Adrenal gland (tissue), 19 donors: ENCODE measurements at places on chromosomes 6 and 20. TPM values are rescaled to one million over a fixed set of nuclear protein-coding genes. Genes with fewer than 3 reads are reported as not detected.
A peak's percentile ranks its signal among the peaks of the same experiment; 100 is the strongest.

- no peaks in the 10 kb centered on the region for H3K27me3 ChIP-seq
- H3K36me3 ChIP-seq: no peaks in the 10 kb centered on the region
- no peak overlapping the region for H3K27ac ChIP-seq
- DNase-seq: no peak
- peak overlapping the region; percentile 58 for H3K4me3 ChIP-seq
These were observed 2.3 kb downstream of the SERPINB1 start for GRCh38 chr6:2839195-2839981.

DNA sequence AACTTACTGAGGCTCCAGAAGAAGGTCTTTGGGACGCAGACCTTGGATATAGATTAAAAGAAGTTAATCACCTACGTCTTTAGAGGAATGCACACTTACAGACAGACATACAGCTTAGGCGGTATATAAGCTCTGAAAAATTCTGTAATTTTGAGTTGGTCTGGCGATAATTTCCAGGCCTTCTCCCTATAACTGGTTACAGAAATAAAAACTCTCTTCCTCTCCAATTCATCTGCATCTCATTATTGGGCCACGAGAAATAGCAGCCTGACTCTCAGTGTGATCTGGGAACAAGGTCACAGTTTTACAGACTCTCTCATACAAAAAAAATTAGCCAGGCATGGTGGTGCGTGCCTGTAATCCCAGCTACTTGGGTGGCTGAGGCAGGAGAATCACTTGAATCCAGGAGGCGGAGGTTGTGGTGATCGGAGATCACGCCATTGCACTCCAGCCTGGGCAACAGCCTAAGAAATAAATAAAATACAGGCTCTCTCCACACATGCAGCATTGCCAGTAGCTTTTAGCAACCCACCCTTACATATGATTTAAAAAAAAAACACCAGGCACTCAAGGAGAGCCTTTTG is 4.7 kb downstream of the ZBTB24 start:
- no peaks in the 10 kb centered on the region for H3K27me3 ChIP-seq
- H3K4me1 ChIP-seq: peaks cover 50% of the 10 kb centered on the region
- DNase-seq: no peak
- H3K36me3 ChIP-seq: peaks cover 31% of the 10 kb centered on the region
- H3K4me3 ChIP-seq: no peak overlapping the region

GRCh38 chr20:10064611-10065010 is 29.8 kb downstream of the ANKEF1 start:
- DNase-seq: no peak
- no peaks in the 10 kb centered on the region for H3K36me3 ChIP-seq
- no peaks in the 10 kb centered on the region for H3K4me1 ChIP-seq
- H3K27me3 ChIP-seq: no peaks in the 10 kb centered on the region
- no peak overlapping the region for H3K4me3 ChIP-seq
- no peak overlapping the region for H3K27ac ChIP-seq

GRCh38 chr6:169450097-169450496 is 196.5 kb upstream of the THBS2 start:
- no peak overlapping the region for H3K4me3 ChIP-seq
- H3K27me3 ChIP-seq: no peaks in the 10 kb centered on the region
- H3K27ac ChIP-seq: no peak overlapping the region
- H3K4me1 ChIP-seq: no peaks in the 10 kb centered on the region
- H3K36me3 ChIP-seq: no peaks in the 10 kb centered on the region

GRCh38 chr6:43776115-43776798 is 6.2 kb downstream of the VEGFA start:
- peak overlapping the region; percentile 97 for H3K27ac ChIP-seq
- H3K27me3 ChIP-seq: no peaks in the 10 kb centered on the region
- peak; percentile 63 for DNase-seq
- no peaks in the 10 kb centered on the region for H3K36me3 ChIP-seq
- no peak overlapping the region for H3K4me3 ChIP-seq
- H3K4me1 ChIP-seq: peaks cover 47% of the 10 kb centered on the region

DNA sequence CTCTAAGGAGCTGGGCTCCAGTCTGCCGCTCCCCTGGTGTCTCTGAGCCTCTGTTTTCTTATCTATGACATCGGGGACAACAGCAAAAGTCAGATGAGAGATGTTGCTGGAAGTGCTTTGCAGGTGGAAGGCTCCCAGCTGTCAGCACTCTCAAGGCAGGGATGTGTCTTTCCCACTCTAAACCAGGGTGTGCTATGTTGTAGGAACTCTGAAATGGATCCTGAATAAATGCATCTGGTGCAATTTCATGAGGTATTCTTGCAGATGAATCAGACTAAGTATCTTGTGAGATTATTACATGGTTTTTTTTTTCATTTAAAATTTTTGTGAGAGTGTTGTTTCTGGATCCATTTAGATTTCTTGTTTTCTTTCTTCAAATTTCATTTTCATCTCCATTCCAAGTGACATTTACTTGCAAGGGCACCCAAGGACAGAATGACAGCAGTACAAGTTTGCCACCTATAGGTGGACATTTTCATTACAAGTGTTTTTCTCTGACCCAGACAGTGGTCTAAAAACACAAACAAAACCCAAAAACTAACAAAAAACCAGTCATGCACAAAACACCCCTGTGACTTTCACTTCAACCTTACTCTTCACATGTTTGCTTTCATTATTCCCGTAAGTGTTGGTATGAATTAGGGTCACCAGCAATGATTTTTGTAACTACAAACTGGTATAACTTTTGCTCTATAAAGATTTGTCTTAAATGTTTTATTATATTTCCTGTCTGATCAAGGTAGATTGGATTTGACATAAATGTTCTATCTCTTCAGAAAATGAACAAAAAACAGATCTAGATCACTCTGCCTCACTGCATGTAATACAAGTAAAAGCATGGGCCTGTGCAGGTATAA is 14.7 kb upstream of the SIM1 start:
- H3K27me3 ChIP-seq: peaks cover 12% of the 10 kb centered on the region
- no peak overlapping the region for H3K4me3 ChIP-seq
- no peak overlapping the region for H3K27ac ChIP-seq
- no peak for DNase-seq

DNA sequence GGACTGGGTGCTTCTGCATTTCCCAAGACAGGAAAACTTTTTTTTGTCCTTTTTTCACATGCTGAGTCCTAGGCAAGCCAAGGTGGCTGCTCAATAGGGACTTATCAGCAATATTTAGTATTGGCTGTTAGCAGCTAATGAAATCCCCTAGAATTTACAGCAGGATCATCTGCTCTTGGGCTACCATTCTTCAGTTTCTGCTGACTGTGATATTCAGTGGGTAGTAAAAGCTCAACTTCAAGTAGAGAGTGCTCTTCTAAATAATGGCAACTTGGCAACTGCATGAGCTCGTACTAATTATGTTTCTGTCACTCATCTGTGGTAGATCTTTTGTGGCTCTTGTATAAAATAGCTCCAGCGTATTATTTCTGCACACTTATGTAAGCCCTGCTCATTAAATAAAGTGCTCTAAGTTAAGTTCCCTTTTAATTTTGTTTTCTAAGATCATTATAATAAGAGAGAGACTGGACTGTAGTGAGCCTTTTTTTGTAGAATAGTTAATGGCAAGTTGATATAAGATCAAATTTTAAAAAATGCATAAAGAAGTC is 110.3 kb downstream of the SLC35F1 start:
- no peak overlapping the region for H3K4me3 ChIP-seq
- H3K4me1 ChIP-seq: no peaks in the 10 kb centered on the region
- DNase-seq: no peak
- no peaks in the 10 kb centered on the region for H3K36me3 ChIP-seq
- no peaks in the 10 kb centered on the region for H3K27me3 ChIP-seq
- H3K27ac ChIP-seq: no peak overlapping the region

DNA sequence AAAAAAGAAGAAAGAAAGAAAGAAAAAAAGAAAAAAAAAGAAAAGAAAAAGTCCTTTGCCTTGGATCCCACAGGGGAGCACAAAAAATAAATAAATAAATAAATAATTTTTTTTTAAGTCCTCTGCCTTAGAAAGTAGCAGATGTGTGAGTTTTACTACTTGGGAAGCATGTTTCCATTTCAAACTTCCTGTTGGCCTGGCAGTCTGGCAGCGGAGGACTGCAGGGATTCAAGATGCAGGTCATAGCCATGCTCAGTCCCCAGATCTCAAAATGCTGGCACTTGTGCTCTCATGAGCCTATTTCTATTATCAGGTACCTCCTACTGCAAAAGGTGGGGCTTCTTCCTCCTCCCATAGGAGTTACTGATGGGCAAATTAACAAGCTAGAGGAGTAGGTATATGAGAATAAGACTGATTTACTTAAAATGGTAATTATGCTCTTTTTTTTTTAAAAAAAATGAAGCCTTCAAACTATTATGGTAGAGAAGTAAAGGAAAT is 54.2 kb upstream of the MAP7 start:
- no peak overlapping the region for H3K4me3 ChIP-seq
- no peaks in the 10 kb centered on the region for H3K36me3 ChIP-seq
- H3K27ac ChIP-seq: peak overlapping the region; percentile 58
- H3K4me1 ChIP-seq: peaks cover 66% of the 10 kb centered on the region

The GFOD1 gene
- 3.9 TPM for total RNA-seq

- no peaks in the 10 kb centered on the region for H3K4me1 ChIP-seq
- no peak overlapping the region for H3K4me3 ChIP-seq
- no peak overlapping the region for H3K27ac ChIP-seq
These were observed 162.2 kb downstream of the KCNQ5 start for GRCh38 chr6:72784071-72784470.

- H3K4me3 ChIP-seq: no peak overlapping the region
- no peaks in the 10 kb centered on the region for H3K27me3 ChIP-seq
- no peak overlapping the region for H3K27ac ChIP-seq
- no peak for DNase-seq
These were observed 5.6 kb upstream of the UQCC2 start for GRCh38 chr6:33716890-33717632.

- DNase-seq: no peak
- H3K27me3 ChIP-seq: no peaks in the 10 kb centered on the region
- no peaks in the 10 kb centered on the region for H3K36me3 ChIP-seq
- H3K4me3 ChIP-seq: no peak overlapping the region
- no peaks in the 10 kb centered on the region for H3K4me1 ChIP-seq
These were observed 23.6 kb upstream of the APCDD1L start for GRCh38 chr20:58538752-58539151.

DNA sequence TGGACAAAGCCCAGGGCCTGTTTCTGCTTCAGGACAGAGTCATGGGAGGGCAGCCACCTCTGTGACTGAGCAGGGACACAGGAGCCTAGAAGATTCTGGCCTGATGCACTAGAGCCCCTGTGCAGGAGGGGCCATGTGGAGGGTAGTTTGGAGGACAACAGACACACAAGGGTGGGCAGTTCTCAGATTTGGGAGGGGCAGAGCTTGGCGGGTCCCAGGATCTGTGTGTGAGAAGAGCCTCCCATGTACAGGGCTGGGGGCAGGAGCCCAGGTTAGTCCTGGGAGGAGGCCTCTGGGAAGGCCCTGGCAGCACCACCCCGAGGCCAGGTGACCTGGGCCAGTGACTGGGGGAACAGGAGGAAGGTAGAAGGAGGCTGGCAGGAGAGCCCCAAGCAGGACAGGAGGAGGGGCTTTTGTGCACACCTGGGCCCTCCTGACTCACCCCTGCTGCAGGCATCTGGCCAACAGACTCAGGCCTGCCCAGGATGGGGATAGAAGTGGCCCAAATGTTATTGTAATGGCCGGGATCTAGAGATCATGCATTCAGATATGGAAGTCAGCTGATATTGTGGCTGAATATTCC is 1.4 kb upstream of the ULBP3 start:
- H3K4me1 ChIP-seq: no peaks in the 10 kb centered on the region
- H3K27me3 ChIP-seq: no peaks in the 10 kb centered on the region
- H3K36me3 ChIP-seq: no peaks in the 10 kb centered on the region
- no peak overlapping the region for H3K4me3 ChIP-seq
- no peak overlapping the region for H3K27ac ChIP-seq
- DNase-seq: no peak

- no peak overlapping the region for H3K4me3 ChIP-seq
- H3K27me3 ChIP-seq: no peaks in the 10 kb centered on the region
- H3K27ac ChIP-seq: no peak overlapping the region
- no peak for DNase-seq
- peaks cover 14% of the 10 kb centered on the region for H3K4me1 ChIP-seq
These were observed 59.4 kb downstream of the TRMT6 start for GRCh38 chr20:5890773-5891441.

GRCh38 chr20:34473262-34473883 is 42.8 kb upstream of the DYNLRB1 start:
- peaks cover 8% of the 10 kb centered on the region for H3K4me1 ChIP-seq
- no peak overlapping the region for H3K4me3 ChIP-seq
- no peak overlapping the region for H3K27ac ChIP-seq
- H3K27me3 ChIP-seq: no peaks in the 10 kb centered on the region

The EFHC1 gene
- 7.4 TPM for total RNA-seq

GRCh38 chr6:146292506-146292905 is 251.1 kb upstream of the RAB32 start:
- H3K4me3 ChIP-seq: no peak overlapping the region
- H3K36me3 ChIP-seq: no peaks in the 10 kb centered on the region
- H3K27me3 ChIP-seq: no peaks in the 10 kb centered on the region
- H3K27ac ChIP-seq: no peak overlapping the region
- no peaks in the 10 kb centered on the region for H3K4me1 ChIP-seq

GRCh38 chr20:11266571-11266970 is 592.8 kb upstream of the JAG1 start:
- H3K27me3 ChIP-seq: no peaks in the 10 kb centered on the region
- no peaks in the 10 kb centered on the region for H3K36me3 ChIP-seq
- DNase-seq: no peak
- peaks cover 13% of the 10 kb centered on the region for H3K4me1 ChIP-seq
- H3K4me3 ChIP-seq: no peak overlapping the region
- no peak overlapping the region for H3K27ac ChIP-seq

GRCh38 chr6:121305957-121306607 is 28.2 kb downstream of the TBC1D32 start:
- no peaks in the 10 kb centered on the region for H3K4me1 ChIP-seq
- no peak for DNase-seq
- H3K4me3 ChIP-seq: no peak overlapping the region
- no peaks in the 10 kb centered on the region for H3K27me3 ChIP-seq
- H3K27ac ChIP-seq: no peak overlapping the region
- H3K36me3 ChIP-seq: no peaks in the 10 kb centered on the region

GRCh38 chr6:144710207-144710606 is 425.1 kb downstream of the UTRN start:
- H3K4me1 ChIP-seq: no peaks in the 10 kb centered on the region
- no peak overlapping the region for H3K4me3 ChIP-seq
- H3K27me3 ChIP-seq: no peaks in the 10 kb centered on the region
- H3K27ac ChIP-seq: no peak overlapping the region
- H3K36me3 ChIP-seq: no peaks in the 10 kb centered on the region

The LPA gene
- total RNA-seq: 0.26 TPM

The CD40 gene
- total RNA-seq: 8.9 TPM

DNA sequence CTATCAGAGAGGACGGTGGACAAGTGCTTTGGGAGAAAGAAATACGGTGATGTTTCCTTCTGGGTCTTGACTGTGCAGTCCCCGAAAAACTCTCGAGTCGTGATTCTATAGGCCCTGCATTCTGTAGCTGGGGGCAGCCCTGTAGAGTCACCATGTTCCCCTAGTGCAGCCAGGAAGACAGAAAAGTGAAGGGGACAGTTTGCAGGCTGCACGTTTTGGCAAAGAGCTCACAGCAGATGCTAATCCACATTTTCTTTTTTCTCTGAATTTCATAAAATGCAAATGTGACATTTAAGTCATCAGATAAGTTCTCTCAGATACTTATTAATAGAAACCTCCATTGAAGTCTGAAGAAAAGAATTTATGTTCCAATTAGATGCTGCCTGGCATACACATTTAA is 19.5 kb downstream of the SPATS1 start:
- no peaks in the 10 kb centered on the region for H3K27me3 ChIP-seq
- DNase-seq: no peak
- H3K36me3 ChIP-seq: no peaks in the 10 kb centered on the region
